ENCODE measurements at places on chromosomes 2 and 18.

DNA sequence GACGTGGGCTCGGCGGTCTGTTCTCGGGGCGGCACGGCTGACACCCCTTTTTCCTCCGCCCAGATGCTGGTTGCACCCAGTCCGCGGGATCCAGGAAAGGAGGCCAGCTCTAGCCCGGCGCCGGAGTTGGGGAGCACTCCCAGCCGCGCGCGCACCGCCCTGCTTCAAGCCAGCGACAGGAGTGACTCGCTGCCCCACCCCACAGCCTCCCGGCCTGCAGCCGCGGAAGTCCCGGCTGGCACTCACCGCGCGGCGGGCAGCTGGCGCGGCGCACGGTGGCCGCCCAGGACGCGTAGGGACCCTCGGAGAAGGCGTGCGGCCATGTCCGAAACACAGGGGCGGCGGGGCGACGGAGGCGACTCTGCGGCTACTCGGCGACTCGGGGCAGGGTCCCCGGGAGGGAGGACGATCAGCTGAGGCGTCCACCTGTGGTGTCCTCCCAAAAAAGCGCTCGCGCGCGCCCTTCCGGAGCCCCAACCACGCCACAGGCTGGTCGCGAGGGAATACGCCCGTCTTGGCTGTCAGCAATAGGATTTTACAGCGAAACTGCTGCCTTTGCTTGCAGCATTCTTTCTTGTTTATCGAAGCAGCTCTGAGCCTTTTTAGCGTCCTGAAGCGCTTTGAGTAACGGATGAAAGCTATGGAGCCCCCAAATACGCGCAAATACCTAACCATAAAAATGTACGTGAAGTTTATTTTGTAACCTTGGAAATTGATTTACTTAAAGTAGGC is at the start of gene ACADL:
Gene ACADL, minus strand, starts transcription at position 507 of the 732 bp plus-strand sequence. Its CDS starts 184 bp downstream, at position 323.
- peak; percentile 89 for DNase-seq

DNA sequence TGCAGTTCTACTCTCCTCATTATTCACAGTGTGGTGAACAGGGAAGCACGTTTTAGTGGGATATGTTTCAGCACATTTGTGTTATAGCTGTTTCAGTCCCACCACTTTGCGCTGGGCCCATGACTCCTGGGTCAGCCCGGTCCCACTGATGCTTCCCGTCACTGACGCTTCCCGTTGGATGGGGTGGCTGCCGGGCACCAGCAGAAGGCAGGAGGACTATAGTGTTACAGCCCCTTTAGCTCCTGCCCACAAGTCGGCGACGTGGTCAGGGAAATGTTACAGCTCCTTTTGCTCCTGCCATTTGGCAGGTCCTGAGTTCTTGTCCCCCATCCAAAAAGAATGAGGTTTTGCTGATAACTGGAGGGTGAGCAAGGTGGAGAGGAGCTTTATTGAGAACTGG is 732.2 kb downstream of the NR4A2 start:
- no peak for DNase-seq

DNA sequence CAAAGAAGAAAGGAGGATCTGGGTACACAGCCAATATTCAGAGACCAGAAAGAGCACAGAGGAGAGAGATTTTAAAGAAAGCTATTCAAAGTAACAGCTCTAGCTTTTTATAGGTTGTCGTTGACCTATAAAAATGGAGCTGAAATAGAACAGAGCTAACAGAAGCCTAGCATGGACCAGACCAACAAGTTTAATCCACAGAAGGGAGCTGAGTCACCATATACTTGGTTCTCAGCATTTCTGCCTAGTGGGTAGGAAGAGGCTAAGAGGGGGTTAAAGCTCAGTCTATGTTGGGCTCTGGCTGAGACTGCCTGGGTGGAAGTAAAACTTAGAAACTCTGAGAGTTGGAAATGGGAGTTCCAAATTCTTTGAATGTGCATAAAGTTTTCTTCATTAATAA is 678.0 kb upstream of the CDH2 start:
- DNase-seq = no peak

DNA sequence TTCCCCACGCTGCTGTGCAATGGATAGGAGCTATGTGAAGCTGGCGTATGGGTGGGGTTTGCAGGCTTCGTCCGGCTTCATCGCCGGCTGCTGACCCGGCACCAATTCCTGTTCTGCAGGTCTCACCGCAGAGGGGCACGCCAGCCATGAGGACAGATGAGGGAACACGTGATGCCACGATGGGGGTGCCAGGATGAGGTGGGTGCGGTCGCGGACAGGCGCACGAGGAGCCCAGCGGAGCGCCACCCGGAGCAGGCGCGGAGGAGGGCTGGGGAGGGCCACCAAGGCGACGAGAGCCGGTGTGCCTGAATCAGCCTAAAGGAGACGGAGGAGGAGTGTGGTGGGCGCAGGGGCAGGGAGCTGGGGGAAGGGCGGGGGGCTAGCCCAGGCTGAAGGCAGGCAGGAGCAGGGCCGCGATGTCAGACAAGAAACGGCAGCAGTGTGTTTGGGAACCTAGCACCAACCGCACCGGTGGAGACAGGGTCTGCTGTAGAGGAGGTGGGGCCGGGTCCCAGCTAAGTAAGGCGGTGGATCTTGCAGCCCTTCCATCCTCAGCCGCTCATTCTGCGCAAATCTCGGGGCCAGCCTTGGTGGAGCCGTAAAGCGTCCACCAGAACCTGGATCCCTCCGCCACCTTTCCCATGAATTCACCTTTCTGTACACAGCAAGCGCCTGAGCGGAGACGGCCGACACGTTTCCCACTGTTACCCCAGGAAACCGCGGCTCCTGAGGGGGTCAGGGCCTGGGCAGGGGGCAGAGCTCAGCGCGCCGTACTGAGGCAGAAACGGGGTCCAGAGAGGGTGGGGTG is 17.0 kb upstream of the CD8A start:
- peak; percentile 64 for DNase-seq

DNA sequence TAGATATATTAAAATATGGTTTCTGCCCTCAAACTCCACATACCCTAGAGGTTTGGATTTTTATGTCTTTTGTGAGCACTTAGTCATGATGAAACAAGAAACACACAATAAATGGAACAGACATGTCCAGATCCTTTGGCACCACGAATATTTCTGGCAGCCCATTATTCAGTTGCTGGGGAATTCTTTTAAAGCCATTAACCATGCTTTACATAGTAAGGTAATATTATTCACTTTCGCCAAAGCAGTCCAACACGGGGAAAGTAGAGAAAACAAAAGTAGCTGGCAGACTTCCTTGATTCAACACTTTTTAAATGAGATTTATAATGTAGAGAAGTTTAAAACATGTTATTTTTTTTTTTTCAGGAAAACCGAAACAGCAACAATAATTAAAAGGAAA is 235.4 kb downstream of the PIEZO2 start:
- DNase-seq = no peak

- no peak for DNase-seq
These were observed 63.6 kb downstream of the COX7A2L start for GRCh38 chr2:42297322-42297936.

DNA sequence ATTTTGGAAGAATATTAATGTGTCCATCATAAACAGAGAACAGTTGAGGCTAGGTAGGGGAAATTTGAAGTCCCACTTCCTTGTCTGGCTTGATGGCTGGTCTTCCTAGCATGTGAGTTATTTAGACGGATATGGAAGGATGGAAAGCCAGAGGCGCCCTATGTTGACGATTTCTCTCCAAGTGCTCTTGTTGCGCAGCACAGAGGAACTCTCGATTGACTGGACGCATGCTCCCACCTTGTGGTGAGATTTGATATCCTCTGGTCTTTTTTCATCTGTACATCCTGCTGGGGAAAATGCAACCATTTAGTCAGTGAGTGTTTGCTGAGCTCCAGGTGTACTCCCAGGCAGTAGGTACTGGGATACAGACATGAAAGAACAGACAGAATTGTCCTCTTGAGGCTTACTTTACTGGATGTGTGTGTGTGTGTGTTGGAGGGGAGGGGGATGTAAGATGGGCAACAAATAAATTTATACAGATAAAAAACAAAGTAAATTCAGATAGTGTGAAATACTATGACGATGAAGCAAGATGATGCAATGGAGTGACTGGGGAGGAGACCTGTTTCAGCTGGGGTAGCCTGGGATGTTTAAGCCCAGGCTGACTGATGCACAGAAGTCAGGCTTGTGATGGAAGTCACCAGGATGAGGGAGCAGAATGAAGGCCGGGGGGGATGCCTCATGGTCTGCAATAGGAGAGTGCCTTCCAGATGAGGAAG is 137.2 kb downstream of the TRIM43 start:
- peak; percentile 62 for DNase-seq

DNA sequence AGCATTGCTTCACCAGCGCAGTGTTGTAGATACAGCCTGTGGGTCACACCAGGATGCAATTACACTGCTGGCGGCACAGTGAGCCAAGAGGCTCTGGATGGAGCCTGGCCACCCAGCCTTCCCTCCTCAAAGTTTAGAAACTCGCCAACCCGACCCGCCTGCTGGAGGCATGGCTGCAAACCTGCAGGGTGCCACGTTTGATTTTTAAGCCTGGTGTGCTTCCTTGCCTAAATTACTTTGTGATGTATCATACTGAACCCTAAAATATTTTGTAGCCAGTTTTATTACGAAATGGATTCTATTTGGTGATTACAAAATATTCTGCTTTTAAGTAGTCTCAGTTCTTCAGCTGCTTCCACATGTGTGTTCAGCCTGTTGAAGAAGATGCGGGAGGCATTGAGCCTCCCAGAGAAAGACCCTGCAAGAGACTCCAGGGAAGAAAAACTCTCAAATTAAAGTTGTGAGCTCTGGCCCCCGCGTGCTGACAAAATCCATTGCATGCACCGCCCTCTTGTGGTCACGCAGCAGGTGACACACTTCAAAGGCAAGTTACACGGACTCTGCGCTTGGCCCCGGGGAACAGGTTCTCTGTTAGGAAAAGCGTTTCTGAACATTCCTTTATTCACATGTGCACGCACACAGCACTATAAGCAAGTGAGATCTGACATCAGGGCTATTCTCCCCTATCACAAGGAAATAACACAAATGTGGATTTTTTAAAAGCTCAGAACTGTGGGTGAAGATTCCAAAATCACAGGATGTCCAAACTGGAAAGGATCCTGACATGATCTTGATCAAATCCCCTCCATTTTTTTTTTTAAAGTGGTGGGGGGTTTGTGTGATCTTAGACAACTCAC is 63.0 kb upstream of the TWIST2 start:
- DNase-seq = peak; percentile 77

DNA sequence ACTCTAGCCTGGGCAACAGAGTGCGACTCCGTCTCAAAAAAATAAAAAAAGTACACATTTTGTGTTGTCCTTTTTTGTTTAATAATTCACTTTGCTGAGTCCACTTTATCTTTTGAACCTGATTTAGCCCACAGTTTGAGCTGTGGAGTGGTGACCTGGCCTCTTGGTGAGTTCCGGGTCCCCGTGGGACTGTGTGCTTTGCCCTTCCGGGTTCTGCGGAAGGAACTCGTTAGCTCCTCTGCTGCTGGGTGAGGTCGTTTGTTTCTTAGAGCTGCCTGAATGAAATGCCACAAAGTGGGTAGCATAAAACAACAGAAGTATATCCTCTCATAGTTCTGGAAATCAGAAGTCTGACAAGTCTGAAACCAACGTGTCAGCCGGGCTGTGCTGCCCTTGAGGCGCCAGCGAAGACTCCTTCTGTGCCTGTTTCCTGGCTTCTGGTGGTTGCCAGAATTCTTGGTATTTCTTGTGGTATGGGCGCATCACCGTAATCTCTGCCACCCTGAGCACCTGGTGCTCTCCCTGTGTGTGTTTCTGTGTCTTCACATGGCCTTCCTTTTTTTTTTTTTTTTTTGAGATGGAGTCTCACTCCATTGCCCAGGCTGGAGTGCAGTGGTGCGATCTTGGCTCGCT is 3.5 kb downstream of the EFHD1 start:
- DNase-seq = no peak

- DNase-seq = no peak
These were observed 32.9 kb upstream of the PPM1B start for GRCh38 chr2:44135771-44136170.

- no peak for DNase-seq
These were observed 138.9 kb upstream of the PELI1 start for GRCh38 chr2:64283006-64283570.

- DNase-seq = no peak
These were observed 28.1 kb downstream of the TCF7L1 start for GRCh38 chr2:85160966-85161960.

DNA sequence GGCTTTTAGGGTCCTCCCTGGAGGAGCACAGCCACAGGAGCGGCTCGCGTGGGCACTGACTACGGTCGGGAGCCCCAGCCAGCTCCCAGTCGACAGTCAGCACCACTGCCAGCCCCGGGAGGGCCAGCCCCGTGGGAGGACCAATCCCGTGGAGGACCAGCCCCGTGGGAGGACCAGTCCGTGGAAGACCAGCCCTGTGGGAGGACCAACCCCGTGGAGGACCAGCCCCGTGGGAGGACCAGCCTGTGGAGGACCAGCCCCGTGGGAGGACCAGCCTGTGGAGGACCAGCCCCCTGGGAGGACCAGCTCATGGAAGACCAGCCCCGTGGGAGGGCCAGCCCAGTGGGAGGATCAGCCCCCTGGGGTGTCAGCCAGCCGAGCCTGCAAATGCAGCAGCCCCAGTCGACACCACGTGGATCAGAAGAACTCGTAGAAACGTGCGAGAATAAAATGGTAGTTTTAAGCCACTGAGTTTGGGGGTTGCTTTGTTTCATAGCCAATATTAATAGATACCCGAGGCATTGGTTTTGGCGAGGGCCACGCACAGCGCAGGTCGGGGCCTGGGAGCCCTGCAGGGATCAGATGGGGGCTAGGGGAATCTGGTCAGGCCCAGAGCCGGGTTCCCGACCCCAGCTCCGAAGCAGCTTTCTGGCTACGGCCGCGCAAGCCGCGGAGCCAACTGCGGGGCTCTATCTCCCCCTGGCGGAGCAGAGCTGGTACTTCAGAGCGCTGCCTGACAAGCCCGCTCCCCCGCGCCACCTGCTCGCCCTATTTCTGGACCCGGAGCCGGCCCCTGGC is 73.0 kb downstream of the TEX51 start:
- peak; percentile 80 for DNase-seq

DNA sequence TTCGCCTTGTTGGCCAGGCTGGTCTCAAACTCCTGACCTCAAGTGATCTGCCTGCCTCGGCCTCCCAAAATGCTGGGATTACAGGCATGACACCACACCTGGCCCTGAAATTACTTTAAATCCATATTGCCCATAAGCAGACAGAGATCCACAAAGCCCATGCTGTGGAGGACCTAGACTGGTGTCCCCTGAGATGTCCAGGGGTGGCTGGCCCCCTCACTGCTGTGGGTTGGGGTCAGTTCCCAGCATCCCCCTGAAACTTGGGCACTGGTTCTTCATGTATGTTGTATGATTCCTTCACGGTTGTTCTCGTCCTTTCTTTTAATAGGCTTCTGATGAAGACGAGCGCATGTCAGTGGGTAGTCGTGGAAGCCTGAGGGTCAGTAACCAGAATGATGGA is 78.1 kb upstream of the RBM44 start:
- DNase-seq = no peak

All from lower lobe of right lung (tissue), 2 donors.